ENCODE measurements at places on chromosomes 3 and 15. TPM values are rescaled to one million over a fixed set of nuclear protein-coding genes. Genes with fewer than 3 reads are reported as not detected.

DNA sequence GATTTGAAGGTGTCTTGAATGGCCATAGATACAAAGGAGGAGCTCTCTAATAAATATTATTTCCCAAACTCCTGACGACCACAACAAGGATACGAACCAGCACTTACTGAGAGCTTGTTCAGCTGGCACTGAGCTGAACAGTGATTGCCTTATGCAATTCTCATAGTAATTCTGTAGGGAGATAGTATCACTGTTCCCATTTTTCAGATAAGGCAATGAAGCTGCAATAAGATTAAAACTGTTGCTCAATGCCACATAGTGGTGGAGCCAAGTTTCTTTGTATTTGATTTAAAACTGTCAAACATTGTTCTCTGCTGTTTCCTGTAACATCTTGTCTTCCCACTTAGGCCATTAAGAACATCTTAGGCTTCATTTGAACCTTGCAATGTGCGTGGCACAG, 163.9 kb downstream of the RPLP1 start:
- H3K27me3 ChIP-seq: no peaks in the 10 kb centered on the region
- no peak for DNase-seq
- no peaks in the 10 kb centered on the region for H3K4me1 ChIP-seq
- H3K4me3 ChIP-seq: no peak overlapping the region
- no peaks in the 10 kb centered on the region for H3K36me3 ChIP-seq
- no peak overlapping the region for H3K27ac ChIP-seq

DNA sequence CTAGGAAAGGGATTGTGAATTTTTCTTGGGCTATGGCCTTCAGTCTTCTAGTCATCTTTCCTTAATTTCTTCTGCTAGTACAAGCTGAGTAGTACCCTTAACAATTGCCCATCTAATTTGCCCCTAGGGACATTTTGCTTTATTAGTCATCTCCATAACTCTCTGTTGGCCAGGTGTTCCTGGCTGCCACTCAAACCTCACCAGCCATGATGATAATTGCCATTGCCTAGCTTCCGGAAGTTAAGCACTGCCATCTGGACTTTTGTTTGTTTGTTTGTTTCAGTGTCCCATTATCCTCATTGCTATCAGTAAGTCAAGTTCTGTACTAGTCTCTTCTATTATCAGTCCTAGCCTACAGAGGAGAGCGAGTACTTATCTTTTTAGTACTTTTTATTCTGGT, 36.6 kb upstream of the UBL7 start:
- no peak for DNase-seq
- no peaks in the 10 kb centered on the region for H3K4me1 ChIP-seq
- no peaks in the 10 kb centered on the region for H3K36me3 ChIP-seq
- H3K27ac ChIP-seq: no peak overlapping the region
- no peaks in the 10 kb centered on the region for H3K27me3 ChIP-seq

DNA sequence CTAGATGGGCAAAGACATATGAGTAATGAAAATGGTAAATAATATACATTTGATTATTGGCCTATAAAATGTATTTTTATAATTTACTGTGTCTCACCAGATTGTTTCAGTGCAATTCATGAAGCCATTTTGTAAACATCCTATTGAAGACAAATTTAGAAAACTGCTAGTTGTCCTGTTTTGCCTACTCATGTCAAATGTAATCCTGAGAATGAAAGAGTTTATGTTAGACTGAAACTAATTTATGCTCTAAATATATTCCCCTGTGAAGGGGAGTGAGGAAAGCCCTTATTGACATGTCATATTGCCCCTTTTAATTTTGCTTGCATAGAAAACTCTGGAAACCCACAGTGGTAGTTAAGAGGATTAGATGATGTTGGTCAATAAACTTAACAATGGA, 610.0 kb downstream of the NAALADL2 start:
- H3K27ac ChIP-seq: no peak overlapping the region
- no peaks in the 10 kb centered on the region for H3K27me3 ChIP-seq
- no peaks in the 10 kb centered on the region for H3K4me1 ChIP-seq
- no peak for DNase-seq

CFAP92 gene
- 0.29 TPM for polyA plus RNA-seq

EXD1 gene
- not detected for polyA plus RNA-seq
